ENCODE measurements at places on chromosomes 1 and 21. TPM values are rescaled to one million over a fixed set of nuclear protein-coding genes. Genes with fewer than 3 reads are reported as not detected.

DNA sequence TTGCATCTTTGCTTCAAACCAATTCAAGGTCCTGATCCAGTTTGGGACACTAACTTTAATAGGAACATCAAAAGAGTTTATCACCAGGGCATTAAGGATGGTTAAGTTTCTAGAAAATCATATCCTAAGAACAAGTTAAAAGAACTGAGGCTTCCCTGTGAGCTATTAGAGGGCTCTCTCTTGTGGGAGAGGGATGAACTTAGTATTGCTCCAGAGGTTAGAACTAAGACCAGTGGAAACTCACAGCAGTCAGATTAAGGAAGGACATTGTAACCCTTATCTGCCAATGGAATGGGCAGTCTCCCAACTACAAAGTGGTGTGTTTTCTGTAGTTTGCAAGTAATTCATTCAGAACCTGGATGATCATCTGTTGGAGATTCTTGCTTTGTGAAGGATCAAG is 36.8 kb downstream of the UBE2U start:
- H3K4me1 ChIP-seq: peaks cover 8% of the 10 kb centered on the region
- no peaks in the 10 kb centered on the region for H3K27me3 ChIP-seq
- H3K4me3 ChIP-seq: no peak overlapping the region
- no peak overlapping the region for H3K27ac ChIP-seq
- H3K36me3 ChIP-seq: no peaks in the 10 kb centered on the region

DNA sequence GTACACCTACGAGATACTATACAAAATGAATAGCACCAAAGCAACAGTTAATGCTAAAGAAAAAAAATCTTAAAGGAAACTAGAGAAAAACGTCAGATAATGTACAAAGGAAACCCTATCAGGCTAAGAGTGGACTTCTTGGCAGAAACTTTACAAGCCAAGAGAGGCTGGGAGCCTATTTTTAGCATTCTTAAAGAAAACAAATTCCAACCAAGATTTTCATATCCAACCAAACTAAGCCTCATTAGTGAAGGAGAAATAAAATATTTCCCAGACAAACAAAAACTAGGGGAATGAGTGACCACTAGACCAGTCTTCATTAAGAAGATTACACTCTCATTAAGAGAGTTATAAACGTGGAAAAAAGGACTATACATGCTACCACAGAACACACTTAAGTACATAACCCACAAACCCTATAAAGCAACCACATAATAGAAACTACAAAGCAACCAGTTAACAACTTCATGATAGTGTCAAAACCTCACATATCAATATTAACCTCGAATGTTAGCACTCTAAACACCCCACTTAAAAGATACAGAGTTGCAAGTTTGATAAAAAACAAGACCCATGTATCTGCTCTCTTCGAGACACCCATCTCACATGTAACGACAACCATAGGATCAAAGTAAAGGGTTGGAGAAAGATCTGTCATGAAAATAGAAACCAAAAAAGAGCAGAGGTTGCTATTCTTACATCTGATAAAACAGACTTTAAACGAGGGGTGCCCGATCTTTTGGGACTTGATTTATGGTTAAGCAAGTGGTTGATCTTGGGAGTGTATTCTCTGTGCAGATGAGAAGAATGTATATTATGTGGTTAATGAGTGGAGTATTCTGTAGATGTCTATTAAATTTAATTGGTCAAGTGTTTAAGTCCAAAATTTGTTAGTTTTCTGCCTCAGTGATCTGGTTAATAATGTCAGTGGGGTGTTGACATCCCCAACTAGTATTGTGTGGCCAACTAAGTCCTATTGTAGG is 1301.4 kb downstream of the PLA2G4A start:
- H3K4me1 ChIP-seq: no peaks in the 10 kb centered on the region
- H3K27ac ChIP-seq: no peak overlapping the region
- DNase-seq: no peak
- H3K36me3 ChIP-seq: no peaks in the 10 kb centered on the region

Gene MAP3K6
- 7.0 TPM for total RNA-seq

Gene NBPF6
- not detected for total RNA-seq

DNA sequence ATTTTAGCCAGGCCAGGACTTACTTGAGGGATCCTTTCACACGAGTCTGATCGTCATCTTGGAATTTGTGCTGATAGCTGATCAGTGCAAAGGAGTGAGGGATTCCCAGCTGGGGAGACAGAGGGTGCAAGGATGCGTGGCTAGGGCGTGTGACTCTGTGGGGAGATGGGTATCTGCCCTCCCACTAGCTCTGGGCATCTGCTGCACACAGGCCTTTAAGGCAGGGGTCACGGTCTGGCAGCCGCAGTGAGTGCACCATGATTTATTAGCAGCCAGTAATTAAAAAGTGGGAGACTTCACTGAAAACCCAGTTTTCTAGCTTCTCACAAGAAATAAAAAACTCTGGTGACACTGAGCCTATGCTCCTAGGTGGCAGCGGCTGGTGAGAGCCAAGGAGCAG is 20.4 kb downstream of the THAP3 start:
- H3K36me3 ChIP-seq: peaks cover 58% of the 10 kb centered on the region
- H3K4me3 ChIP-seq: no peak overlapping the region
- no peak for DNase-seq
- no peaks in the 10 kb centered on the region for H3K4me1 ChIP-seq
- no peaks in the 10 kb centered on the region for H3K27me3 ChIP-seq

Gene ANKRD34A
- 0.39 TPM for total RNA-seq

- no peak overlapping the region for H3K27ac ChIP-seq
- no peak for DNase-seq
- H3K4me3 ChIP-seq: no peak overlapping the region
- H3K36me3 ChIP-seq: peaks cover 16% of the 10 kb centered on the region
Observed at GRCh38 chr1:166721145-166721544, 118.1 kb upstream of the POGK start.

DNA sequence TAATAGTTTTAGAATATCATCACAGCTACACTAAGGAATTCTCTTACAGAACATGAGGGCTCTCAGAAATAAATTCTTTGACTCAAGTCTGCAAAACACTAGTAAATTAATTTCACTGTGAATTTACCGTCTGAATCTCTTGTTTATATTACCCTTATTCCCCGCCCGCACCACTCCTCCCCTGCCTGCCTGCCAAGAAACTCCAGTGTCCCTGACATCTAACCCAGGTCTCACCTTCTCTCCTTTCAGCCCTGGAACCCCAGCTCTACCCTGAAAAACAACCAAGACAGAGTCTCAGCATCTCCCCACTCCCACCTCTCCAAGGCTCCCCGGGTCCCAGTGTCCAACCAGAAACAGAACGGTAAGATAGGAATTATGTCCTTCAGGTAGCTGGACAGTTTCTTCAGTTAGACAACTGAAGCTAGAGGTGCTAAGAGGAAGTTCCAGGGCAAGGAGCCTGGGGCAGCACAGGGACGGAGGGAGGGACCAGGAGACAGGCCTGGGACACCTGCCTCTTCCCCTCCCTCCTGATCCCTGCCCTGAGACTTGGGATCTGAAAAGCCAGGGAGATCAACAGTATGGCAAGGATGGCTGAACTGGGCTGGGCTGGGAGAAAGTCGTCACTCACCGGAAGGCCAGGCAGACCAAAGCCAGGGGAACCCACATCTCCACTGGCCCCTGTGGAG is 15.4 kb downstream of the COL16A1 start:
- no peaks in the 10 kb centered on the region for H3K4me1 ChIP-seq
- no peak overlapping the region for H3K4me3 ChIP-seq
- no peaks in the 10 kb centered on the region for H3K36me3 ChIP-seq
- H3K27me3 ChIP-seq: no peaks in the 10 kb centered on the region
- DNase-seq: no peak

DNA sequence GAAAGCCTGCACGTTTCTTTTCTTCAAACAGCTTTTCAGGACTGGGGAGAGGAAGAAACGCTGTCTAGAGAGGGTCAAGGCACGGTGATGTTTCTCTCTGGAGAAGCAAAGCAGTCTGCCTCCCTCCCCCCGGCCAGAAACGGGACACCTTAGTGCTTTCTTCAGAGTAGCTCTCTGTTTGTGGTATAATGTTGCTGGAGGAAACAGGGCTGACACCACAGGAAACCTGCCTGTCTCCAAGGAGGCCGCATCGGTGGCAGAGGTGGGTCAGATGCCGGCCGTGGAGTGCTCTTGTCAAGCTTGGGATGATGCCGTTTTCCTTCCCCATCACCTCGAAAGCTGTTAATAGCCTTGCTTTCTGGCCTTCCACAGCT is 139.4 kb downstream of the DHRS3 start:
- DNase-seq: no peak
- H3K36me3 ChIP-seq: peaks cover 14% of the 10 kb centered on the region
- H3K27me3 ChIP-seq: no peaks in the 10 kb centered on the region
- H3K4me3 ChIP-seq: no peak overlapping the region
- no peak overlapping the region for H3K27ac ChIP-seq
- H3K4me1 ChIP-seq: no peaks in the 10 kb centered on the region

- H3K4me1 ChIP-seq: no peaks in the 10 kb centered on the region
- H3K27ac ChIP-seq: no peak overlapping the region
- no peak overlapping the region for H3K4me3 ChIP-seq
Observed at GRCh38 chr1:161719325-161719611, 2.1 kb upstream of the FCRLB start.

Gene SRSF11
- total RNA-seq: 214 TPM

Gene CFAP141
- total RNA-seq: not detected

Gene S100A7
- not detected for total RNA-seq

- no peaks in the 10 kb centered on the region for H3K36me3 ChIP-seq
- H3K4me3 ChIP-seq: no peak overlapping the region
- no peak for DNase-seq
- no peaks in the 10 kb centered on the region for H3K27me3 ChIP-seq
- H3K27ac ChIP-seq: no peak overlapping the region
Observed at GRCh38 chr1:7482772-7483495, 288.2 kb upstream of the VAMP3 start.

GRCh38 chr1:18072066-18072465 is 35.5 kb upstream of the IGSF21 start:
- DNase-seq: no peak
- no peaks in the 10 kb centered on the region for H3K36me3 ChIP-seq
- H3K27me3 ChIP-seq: no peaks in the 10 kb centered on the region
- no peaks in the 10 kb centered on the region for H3K4me1 ChIP-seq
- H3K27ac ChIP-seq: no peak overlapping the region
- H3K4me3 ChIP-seq: no peak overlapping the region

Gene COL6A2
- 129 TPM for total RNA-seq

Gene LMOD1
- 0.31 TPM for total RNA-seq
